ENCODE measurements at places on chromosomes 7 and 10. TPM values are rescaled to one million over a fixed set of nuclear protein-coding genes. Genes with fewer than 3 reads are reported as not detected.

- DNase-seq, result peak; percentile 47
These were observed 219.2 kb upstream of the ZNF32 start for GRCh38 chr10:43867667-43868565.

DNA sequence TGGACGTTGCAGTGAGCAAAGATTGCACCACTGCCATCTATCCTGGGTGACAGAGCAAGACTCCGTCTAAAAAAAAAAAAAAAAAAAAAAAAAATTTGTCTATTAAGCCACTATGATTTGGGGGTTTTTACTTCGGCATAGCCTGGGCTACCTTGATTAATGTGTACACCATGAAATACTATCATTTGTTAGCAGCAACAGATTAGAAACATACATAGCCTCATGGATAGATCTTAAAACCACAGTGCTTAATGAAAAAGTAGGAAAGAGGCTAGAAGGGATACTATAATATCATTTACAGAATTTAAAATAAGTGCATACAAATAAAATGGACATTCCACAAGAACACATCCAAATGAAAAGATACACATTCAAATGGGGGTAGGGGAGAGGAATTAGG, 77.3 kb upstream of the IL6 start:
- no peak for DNase-seq

GRCh38 chr7:139914306-139915267, 85.5 kb downstream of the TBXAS1 start:
- DNase-seq, result no peak

DNA sequence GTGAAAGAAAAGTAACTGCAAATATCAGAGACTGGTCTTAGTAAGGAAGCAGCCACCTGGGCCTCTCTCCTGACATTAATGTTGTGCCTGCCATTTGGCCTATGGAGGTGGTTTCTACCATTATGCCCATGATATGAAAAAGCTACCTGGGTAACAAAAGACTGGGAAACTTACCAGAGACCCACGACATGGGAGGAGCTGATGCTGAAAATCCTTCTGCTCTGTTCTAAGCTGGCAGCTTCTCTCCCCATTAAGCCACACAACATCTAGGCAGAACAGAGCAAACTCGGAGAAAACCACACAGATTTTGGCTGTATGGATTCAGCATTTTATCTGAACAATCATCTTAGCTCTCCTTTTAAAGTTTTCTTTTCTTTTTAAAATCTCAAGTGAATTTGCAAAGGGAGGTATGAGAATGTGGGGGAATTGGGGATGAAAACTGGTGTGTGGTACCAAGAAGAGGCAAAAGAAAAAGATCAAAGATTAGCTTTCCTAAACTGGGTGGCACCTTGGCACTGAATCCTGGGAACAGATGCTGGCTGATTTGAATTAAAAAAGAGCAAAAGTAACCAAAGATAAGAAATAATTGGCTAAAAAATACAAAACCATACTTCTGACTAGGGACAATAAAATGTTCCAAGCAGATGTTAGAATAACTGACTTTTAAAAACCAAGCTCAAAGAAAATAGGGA, 128.6 kb upstream of the ANKRD1 start:
- DNase-seq, result no peak

DNA sequence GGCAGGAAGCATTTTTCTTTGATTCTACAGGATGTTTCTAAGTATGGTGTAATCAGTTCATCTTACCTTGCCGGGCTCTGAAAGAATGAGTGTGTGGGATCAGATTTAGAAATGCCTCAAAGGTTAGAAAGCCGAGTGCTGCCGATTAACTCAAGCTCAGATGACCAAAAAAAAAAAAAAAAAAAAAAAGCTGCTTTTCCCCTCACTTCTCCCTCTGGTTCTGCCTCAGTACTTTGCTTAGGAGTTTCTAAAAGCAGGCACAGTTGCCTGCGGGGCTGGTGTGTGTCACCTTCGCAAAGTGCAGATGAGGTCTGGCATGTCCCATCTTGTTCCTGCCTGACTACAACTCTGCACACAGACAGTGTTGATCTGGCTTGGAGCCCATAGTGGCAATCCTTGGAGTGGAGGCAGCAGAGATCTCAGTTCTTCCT, 47.0 kb downstream of the KIAA1217 start:
- DNase-seq, result peak; percentile 54

- DNase-seq, result no peak
These were observed 583.6 kb upstream of the LRRN3 start for GRCh38 chr7:110507369-110507768.

- DNase-seq, result no peak
These were observed 25.1 kb upstream of the LAMB1 start for GRCh38 chr7:108028111-108028510.

GRCh38 chr7:106196460-106197021, 84.4 kb upstream of the SYPL1 start:
- DNase-seq, result no peak

The OIT3 gene
- total RNA-seq, result 2.3 TPM

The CYP2C8 gene
- total RNA-seq, result 1.1 TPM

The SLC13A4 gene
- total RNA-seq, result not detected

The PKD2L1 gene
- not detected for total RNA-seq

The CYP3A5 gene
- total RNA-seq, result 29.9 TPM

The SLC13A1 gene
- not detected for total RNA-seq

The OR2A1 gene
- total RNA-seq, result 0.05 TPM
